Activated CD8-positive, alpha-beta memory T cell treated with anti-CD3 and anti-CD28 coated beads, Interleukin-2, amount 50 U/mL, for 48 hours (primary cell): ENCODE measurements at places on chromosomes 11 and 22.

GRCh38 chr11:72232260-72233055, 7.9 kb downstream of the INPPL1 start:
- DNase-seq: no peak

GRCh38 chr11:128355558-128355957, 231.8 kb downstream of the ETS1 start:
- no peak for DNase-seq

- no peak for DNase-seq
These were observed 23.3 kb upstream of the PLEKHB1 start for GRCh38 chr11:73622926-73623593.

GRCh38 chr11:27965559-27965958, 142.4 kb downstream of the KIF18A start:
- no peak for DNase-seq

- DNase-seq: peak; percentile 92
These were observed 1.7 kb downstream of the CBX6 start for GRCh38 chr22:38870312-38870741.

DNA sequence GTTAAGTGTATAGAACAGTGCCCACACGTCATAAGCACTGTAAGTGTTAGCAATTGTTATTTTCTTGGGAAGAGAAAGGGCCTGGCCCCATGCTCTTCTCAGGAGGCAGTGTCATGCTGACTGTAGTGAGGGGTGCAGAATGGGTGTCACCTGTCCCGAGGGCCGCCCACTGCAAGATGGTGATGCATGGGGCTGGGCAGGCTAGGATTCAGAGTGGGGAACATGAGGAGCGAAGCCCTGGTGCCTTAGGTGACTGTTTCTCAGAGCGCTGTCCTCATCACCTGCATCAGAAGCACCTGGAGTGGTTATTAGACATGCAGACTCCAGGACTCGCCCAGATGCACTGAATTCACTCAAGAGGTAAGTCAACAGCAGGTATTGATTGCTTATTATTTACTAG, 101.0 kb upstream of the PARVA start:
- peak; percentile 40 for DNase-seq

DNA sequence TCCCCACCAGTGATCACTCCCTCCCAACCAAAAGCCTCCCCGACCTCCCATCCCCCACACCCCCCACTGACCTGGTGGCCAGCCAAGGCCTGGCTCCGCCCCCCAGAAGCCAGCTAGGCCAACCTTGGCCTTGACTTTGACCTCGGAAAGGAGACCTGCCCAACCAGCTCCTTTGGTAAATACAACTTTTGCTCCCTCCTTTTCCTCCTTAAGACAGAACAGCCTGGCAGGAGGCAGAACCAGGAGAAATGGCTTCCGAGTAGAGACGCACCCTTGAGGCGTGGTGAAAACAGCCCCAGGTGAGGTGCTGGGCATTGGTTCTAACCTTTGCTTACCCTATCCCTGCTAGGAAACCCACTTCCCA, 27.0 kb downstream of the PLEKHA7 start:
- no peak for DNase-seq

DNA sequence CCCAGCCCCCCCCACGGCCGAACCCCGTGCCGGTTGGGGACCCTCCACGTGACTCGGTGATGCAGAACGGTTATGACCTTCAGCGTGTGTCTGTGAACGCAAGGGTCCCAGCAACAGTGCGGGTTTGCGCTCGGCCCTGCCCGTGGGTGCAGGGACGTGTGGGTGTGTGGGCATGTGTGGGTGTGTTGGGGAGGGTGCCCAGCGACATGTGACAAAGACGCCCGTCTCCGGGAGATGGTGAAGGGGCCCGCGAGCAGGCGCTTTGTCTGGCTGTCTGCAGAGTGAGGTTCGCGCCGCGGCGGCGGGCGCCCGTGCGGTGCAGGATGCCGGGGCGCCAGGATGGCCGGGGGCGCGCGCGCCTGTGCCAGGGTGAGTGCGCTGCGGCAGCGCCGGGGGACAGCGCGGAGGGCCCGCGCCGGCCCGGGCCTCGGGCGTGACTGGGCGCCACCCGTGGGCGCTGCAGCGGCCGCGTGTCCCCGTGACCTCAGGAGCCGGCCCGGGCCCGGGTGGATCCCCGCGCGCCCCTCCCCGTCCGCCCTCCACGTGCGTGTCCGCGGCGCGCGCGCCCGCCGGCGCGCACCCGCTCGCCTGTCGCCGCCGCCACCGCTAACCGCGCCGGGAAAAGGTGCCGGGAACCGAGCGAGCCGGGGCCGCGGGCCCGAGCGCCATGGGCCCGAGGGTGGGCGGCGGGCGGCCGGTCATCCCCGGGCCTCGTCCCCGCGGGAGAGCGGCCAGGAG, at the start of gene LRFN4:
Gene LRFN4, plus strand, starts transcription at position 569 of the 738 bp plus-strand sequence. CDS start 681 bp downstream, outside the sequence.
- no peak for DNase-seq

DNA sequence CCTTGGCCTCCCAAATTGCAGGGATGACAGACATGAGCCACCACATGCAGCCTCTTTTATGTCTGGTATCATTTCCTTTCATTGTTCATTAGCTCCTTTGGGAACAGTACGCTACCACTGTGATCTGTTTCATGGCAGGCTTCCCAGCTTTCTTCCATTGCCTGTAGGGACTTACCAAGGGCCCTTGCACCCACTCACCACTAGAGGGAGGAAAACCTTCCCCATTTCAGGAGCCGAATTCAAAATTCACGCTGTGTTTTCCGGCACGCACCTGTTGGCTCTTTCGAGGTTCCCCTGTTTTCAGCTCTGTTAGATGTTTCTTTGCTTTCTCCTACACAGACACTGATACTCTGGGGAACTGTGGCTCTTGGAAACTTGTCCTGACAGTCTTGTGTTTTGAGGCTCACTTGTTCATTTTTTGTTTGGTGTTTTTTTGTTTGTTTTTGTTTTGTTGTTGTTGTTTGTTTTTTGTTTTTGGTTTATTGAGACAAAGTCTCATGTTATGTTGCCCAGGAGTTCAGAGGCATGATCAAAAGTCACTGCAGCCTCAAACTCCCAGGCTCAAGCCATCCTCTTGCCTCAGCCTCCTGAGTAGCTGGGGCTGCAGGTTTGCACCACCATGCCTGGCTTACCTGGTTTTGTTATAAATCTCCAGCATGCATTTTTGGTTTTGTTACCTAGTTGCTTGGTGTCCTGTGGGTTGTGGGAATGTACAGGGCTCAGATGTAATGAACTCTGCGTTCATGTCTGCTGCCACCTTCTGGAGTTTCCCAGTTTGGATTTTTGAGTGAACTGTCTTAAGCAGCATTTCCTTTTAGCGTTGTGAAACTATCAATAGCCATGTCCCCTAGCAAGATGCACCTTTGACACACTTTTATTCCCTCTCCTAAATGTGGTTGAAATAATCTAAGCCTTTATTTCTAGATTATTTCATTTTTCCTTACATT, 2.3 kb downstream of the KRTAP5-11 start:
- no peak for DNase-seq

DNA sequence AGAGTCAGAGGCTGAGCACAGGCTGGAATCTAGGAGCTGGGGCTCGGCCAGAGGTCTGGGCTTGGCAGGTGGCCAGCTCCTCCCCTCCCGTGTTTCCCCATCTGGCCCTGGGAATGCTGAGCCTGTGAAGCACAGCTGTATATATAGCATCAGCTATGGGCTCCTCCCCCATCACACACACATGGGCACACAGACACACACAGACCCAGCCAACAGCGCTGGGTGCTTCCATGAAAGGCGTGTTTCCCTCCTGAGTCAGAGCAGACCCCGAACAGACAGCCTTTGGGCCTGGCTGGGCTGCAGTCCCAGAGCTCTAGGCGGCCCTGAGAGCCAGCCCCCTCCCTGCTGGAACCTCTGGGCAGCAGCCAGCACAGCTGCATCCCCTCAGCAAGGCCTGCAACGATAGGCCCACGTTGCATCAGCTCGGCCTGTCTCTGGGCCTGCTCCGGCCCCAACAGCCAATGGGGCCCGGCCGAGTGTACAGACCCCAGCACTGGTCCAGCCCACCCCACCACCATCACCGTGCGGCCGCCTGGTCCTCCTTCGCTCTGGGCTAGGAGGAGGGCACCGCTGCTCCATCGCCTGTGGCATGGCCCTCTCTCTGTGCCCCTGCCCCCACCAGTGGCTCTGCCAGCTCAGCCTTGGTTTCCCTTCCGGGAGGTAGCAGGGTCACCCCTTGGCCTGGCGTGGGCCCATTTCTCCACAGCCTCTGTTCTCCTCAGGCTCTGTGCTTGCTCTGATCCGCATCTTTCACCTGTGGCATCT, 7.6 kb upstream of the SERPINH1 start:
- DNase-seq: no peak

- no peak for DNase-seq
These were observed 30.3 kb upstream of the OR10D3 start for GRCh38 chr11:124152770-124153407.

DNA sequence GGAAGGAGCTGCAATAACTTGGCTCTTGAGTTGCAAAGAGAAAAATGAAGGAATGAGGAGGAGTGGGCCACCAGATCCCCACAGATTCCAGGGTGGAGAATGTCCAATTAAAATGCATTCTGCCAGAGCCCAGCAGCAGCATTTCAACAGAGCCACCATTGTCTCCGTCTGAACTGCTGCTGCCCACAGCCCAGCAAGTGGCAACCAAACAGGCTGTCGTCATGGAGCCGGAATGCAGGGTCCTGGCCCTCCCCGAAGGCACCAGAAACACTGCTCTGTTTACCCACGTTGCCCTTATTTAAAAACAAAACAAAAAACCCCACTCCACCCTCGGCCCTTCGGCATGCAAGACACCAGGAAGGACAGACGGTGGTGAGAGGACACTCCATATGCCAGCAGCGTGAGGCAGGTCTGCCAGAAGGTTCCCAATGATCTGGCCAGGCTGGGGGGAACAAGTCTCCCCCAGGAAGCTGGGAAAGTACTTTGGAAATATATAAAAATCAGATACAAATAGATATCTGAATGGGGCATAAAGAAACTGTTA, 32.5 kb downstream of the PLEKHA7 start:
- no peak for DNase-seq

DNA sequence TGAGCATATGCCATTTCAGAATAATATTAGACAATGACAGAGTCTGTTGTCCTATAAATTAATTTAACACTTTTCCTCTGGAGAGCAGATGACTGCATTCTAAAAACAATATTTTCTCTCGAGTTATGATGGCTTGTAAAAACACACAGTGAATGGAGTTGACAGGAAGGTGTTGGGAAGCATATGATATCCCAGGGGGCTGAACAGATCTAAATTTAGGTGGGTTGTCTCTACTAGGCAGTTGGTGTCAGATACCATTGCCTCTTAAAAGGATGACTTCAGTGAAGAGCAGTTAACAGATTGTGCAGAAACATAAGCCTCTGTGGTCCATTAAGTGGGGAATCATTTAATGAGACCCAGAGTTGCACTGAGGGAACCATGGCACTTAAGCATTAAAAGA, 30.7 kb downstream of the SVIP start:
- DNase-seq: no peak

- no peak for DNase-seq
These were observed 33.0 kb downstream of the CCDC34 start for GRCh38 chr11:27329867-27330632.

GRCh38 chr22:31055635-31056159, 25.4 kb upstream of the SMTN start:
- DNase-seq: no peak

- no peak for DNase-seq
These were observed 1.8 kb upstream of the SLC37A2 start for GRCh38 chr11:125061281-125061680.

DNA sequence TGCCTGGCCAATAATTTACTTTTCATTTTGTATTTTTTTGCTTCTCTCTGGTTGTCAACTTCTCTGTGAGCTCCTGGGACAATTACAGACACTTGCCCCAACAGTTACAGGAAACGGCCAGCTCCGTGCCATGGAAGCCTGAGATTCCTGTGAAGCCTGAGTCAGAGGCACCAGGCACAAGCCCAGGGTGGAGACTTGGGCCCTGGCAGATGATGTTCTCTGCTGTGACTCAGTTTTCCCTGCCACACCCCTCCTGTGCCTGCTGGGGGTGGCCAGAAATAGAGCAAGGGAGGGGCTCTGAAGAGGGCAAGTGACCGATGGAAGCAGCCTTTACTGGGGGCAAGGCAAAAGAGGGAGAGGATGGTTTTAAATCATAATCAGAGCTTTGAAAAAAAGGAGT, 4.9 kb downstream of the ATP5MGL start:
- no peak for DNase-seq

- no peak for DNase-seq
These were observed 135.4 kb upstream of the LARGE1 start for GRCh38 chr22:34055525-34056200.

DNA sequence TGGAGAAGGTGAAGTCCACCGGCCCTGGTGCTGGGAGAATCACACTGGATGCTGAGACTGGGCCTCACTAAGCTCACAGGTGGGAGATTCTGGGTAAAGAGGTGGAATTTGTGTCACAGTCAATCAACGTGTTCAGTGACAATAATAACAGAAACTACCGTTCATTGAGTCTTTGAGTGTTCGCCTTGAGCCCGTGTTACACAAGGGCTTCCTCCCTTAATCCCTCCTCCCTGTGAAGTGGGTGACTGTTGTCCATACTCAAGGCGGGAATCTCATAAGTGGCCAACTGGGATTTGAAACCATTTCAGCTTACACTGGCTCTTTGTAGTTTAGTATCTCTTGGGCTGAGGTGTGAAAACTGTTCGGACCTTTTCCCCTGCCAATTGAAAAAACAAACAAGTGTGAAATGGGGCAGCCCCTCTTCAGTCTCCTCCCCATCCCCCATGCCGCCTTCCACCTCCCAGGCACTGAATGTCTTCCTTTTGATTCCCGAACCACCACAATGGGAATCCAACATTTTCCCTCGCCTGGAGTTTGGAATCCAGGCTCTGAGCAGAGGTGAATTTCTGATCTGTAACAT, 502.4 kb downstream of the MIAT start:
- no peak for DNase-seq

GRCh38 chr11:44637487-44637886, 72.0 kb downstream of the CD82 start:
- no peak for DNase-seq

DNA sequence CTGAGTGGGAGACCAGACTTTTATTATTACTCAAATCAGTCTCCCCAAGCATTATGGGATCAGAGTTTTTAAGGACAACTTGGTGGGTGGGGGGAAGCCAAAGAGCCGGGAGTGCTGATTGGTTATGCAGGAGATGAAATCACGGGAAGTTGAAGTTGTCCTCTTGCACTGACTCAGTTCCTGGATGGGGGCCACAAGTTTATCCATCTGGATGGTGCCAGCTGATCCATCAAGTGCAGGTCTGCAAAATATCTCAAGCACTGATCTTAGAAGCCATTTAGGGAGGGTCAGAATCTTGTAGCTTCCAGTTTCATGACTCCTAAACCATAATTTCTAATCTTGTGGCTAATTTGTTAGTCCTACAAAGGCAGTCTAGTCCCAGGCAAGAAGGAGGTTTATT, 53.5 kb upstream of the LMO1 start:
- no peak for DNase-seq

- no peak for DNase-seq
These were observed 186.4 kb downstream of the BUD13 start for GRCh38 chr11:116586392-116586791.

DNA sequence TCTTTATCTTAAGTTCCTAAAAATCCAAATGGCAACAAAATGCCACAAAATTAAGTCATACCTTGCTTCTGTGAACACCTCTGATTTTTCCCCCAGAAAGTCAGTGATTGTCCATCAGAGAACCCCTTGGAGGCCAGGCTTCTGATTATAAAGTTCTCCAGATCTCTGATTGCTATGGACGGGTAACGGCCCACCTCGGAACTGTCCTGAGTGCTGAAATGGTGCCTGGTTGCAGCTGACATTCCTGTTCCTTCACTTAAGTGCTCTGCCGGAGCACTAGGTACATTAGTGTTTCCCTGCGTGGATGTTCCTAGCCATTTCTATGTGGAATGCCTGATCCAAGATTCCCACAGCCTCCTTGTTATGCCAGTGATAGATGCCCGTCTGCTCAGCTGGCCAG, 85.0 kb downstream of the CHST1 start:
- no peak for DNase-seq

- DNase-seq: no peak
These were observed 40.0 kb upstream of the LRRC4C start for GRCh38 chr11:41499429-41499828.
